IPS DF 6.9 (cell line): ENCODE measurements at places on chromosomes 7 and 10.

DNA sequence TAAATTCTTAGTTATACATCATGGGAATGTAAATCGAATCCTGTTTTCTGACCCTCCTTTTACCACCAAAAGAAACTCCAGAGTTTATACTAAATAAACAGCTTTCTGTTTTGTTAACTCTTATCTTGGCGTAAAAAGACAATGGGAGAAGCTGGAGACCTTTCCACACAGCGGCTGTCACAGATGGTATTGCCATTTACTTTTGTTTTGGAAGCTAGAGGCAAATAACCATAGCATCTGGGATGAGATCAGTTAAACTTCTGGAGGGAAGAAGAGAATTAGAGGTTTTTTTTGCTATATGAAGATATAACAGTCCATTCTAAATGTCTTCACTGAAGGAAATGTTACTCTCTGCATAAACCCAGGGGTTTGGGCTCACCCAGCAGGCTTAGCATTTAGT lies 258.9 kb downstream of the REEP3 start:
- no peaks in the 10 kb centered on the region for H3K27me3 ChIP-seq
- no peaks in the 10 kb centered on the region for H3K4me1 ChIP-seq
- no peak overlapping the region for H3K4me3 ChIP-seq

GRCh38 chr10:79090134-79090803 lies 21.5 kb downstream of the ZMIZ1 start:
- H3K36me3 ChIP-seq = no peaks in the 10 kb centered on the region; the same call in 1 of the 2 replicates
- H3K27me3 ChIP-seq = no peaks in the 10 kb centered on the region
- no peak overlapping the region for H3K27ac ChIP-seq
- H3K4me3 ChIP-seq = no peak overlapping the region
- DNase-seq = no peak

DNA sequence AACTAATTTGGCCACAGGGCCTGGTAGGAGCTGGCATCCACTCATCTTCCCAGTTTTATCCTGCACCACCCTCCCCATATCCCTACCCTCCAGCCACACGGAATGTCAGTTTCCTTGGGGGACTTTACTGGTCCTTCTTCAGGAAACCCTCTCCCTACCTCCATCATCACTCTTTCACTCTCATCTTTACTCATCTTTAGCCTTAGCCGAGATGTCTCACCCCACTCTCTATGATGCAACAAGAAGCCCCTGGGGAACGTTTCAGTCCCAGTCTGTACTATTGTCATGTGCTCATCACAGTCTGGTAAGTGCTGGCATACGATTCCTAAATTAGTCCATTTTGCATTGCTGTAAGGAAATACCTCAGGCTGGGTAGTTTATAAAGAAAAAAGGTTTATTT lies 34.9 kb upstream of the TMEM248 start:
- no peaks in the 10 kb centered on the region for H3K36me3 ChIP-seq
- no peaks in the 10 kb centered on the region for H3K27me3 ChIP-seq
- H3K4me1 ChIP-seq = no peaks in the 10 kb centered on the region
- DNase-seq = no peak
- H3K27ac ChIP-seq = no peak overlapping the region

DNA sequence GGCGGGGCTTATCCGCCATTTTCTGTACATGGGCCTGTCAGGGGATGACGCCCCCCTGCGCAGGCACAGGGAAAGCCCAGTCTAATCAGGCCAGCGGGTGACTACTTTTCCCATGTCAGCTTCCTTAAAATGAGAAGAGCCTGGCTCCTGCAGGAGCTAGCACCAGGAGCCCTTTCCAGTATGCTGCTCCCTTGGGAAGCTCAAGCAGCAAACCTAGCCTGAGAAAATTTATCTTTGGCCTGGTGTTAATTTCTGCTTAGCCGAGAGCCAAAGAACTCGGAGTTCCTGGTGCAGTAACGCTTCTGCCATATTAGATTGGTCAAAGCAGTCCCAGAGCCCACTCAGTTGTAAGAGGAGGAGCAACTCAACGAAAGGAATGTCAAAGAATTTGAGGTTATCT lies 239.0 kb upstream of the PHYHIPL start:
- H3K36me3 ChIP-seq = no peaks in the 10 kb centered on the region
- H3K27ac ChIP-seq = no peak overlapping the region
- no peak for DNase-seq
- H3K4me3 ChIP-seq = no peak overlapping the region

GRCh38 chr10:23193435-23194074 lies 1.4 kb downstream of the PTF1A start:
- DNase-seq = no peak
- H3K4me3 ChIP-seq = no peak overlapping the region
- peaks cover 88% of the 10 kb centered on the region for H3K27me3 ChIP-seq
- no peak overlapping the region for H3K27ac ChIP-seq
- H3K4me1 ChIP-seq = peaks cover 5% of the 10 kb centered on the region; the same call in 1 of the 2 replicates
- no peaks in the 10 kb centered on the region for H3K36me3 ChIP-seq

DNA sequence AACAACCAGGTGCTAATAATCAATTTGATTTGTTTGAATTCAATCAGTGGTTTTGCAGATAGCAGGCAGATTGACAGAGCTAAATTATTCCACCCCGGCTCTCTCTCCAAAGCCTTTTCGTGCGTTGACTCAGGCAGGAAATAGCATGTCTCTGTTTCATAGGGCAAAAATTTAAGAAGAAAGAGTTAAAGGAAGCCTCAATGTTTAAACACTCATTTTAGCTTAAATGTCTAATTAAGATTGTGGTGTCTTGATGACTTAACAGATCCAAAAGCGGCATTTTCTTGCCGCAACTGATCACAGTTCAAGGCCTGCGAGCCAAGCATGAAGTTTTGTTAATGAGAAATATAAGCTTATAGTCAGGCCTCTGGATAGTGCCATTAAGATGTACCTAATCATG lies 1051.1 kb upstream of the AUTS2 start:
- no peaks in the 10 kb centered on the region for H3K27me3 ChIP-seq
- no peak overlapping the region for H3K4me3 ChIP-seq
- DNase-seq = no peak

DNA sequence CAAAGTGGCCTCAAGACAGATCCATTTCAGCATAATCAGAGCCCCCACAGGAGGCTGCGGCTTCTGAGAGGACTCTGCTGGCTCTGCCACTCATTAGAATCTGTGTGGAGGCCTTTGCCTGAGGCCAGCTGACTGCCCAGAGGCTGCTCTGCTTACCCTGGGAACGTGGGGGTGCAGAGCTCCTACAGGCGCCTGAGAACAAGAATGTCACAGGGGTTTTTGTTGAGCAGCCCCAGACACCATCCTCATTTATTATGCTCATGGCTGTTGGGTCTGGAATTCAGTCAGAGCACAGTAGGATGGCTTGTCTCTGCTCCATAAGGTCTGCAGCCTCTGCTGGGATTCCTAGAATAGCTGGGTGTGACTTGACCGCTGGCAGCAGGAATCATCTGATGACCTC lies 101.8 kb upstream of the GDF10 start:
- no peaks in the 10 kb centered on the region for H3K36me3 ChIP-seq
- no peak overlapping the region for H3K27ac ChIP-seq
- no peaks in the 10 kb centered on the region for H3K4me1 ChIP-seq
- H3K4me3 ChIP-seq = no peak overlapping the region

DNA sequence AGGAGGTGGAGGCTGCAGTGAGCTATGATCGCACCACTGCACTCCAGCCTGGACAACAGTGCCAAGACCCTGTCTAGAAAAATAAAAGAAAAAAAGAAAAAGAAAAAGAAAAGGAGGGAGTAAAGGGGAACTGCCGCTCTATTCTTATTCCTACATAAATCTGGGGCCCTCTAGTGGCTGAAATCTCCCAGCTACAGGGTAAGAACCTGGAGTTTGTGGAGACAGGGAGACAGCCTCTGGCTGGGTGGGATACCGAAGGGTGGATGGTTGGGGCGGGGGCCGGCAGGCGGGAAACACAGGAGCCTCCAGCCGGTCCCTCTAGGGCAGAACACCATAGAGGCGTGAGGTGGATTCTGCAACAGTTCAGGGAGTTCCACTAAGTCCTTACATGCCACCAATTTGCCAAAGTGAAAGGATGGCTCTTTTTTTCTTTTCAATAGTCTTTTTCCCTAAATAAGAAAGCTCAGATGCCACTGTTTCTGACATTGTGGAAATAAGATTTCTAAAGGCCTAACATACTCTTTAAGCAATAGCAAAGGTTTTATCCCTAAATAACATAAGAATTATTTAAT lies 117.3 kb downstream of the SVIL start:
- no peak overlapping the region for H3K27ac ChIP-seq
- DNase-seq = peak; percentile 39
- H3K27me3 ChIP-seq = no peaks in the 10 kb centered on the region
- H3K4me1 ChIP-seq = no peaks in the 10 kb centered on the region
- no peak overlapping the region for H3K4me3 ChIP-seq

DNA sequence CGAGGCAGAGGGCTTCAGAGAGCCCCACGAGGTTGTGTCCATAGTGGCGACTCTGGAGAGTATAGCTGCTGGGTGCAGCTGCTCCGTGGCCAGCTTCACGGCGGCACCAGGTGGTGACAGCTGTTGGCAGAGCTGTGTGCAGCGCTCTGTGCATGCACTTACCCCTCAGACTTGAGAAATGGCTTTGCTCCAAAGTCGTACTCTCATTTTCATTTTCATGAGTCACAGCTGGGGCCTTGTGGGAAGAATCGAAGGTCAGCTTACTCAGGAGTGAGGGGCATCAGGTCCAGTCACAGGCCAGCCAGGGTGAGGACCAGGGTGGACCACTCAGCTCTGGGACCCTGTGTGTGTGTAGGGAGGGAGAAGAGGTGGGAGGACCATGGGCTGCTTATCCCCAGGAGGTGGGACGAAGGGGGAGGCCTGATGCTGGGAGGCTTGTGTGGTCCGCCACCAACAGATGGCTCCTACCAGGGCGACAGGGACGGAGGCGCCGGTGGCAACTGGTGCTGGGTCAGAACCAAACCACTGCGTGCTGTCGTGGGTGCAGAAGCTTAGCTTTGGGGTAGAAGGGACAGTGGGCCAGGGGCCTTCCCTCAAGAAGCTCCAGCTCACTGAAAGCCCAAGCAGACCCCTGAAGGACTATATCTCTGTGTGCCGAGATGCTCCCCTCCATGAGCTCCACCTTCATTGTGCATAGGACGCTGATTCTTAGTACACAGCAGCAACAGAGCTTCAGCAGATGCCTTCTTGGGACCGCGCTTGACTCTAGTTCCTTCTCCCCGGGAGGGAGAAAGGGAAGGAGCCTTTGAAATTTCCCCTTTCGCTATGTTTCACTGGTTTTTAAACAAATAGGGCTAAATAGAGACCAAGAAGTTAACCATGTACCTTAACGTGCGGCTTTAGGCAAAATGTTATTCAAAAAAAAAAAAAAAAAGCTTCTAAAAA lies 225.0 kb downstream of the CELF2 start:
- no peak overlapping the region for H3K27ac ChIP-seq
- H3K4me1 ChIP-seq = no peaks in the 10 kb centered on the region
- no peak for DNase-seq
- H3K4me3 ChIP-seq = no peak overlapping the region
- H3K36me3 ChIP-seq = no peaks in the 10 kb centered on the region

- no peak overlapping the region for H3K4me3 ChIP-seq
- H3K27ac ChIP-seq = no peak overlapping the region
- no peaks in the 10 kb centered on the region for H3K4me1 ChIP-seq
- no peak for DNase-seq
- no peaks in the 10 kb centered on the region for H3K27me3 ChIP-seq
- no peaks in the 10 kb centered on the region for H3K36me3 ChIP-seq
These were observed 81.9 kb downstream of the RAMP3 start for GRCh38 chr7:45239486-45239885.

DNA sequence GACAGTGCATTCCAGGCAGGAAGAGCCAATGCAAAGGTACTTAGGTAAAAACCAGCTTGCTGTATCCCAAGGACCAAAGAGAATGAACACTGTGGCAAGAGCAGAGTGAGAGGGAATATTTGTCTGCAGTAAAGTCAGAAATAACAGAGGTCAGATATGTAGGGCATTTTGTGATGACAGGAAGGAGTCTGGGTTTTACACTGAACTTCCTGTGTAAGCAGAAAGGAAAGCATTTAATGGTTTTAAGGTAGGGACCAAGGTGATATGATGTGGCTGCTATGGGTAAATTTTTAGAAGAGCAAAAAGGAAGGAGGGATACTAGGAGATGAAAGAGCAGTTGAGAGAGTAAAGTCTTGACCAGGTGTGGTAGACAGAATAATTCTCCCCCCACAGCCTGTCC lies 10.1 kb downstream of the ABCB1 start:
- no peaks in the 10 kb centered on the region for H3K36me3 ChIP-seq
- no peaks in the 10 kb centered on the region for H3K4me1 ChIP-seq
- no peak overlapping the region for H3K27ac ChIP-seq
